Stimulated activated CD4-positive, alpha-beta T cell treated with anti-CD3 and anti-CD28 coated beads, Interleukin-2, amount 100 ng/mL, for 24 hours (primary cell): ENCODE measurements at places on chromosomes 12 and 14.

- DNase-seq, result no peak
Observed at GRCh38 chr14:59483363-59483762, 845 bp downstream of the L3HYPDH start.

GRCh38 chr14:36454599-36455240 is 65.3 kb downstream of the NKX2-1 start:
- DNase-seq, result no peak

GRCh38 chr12:5973461-5974115 is 28.5 kb upstream of the ANO2 start:
- DNase-seq, result no peak

DNA sequence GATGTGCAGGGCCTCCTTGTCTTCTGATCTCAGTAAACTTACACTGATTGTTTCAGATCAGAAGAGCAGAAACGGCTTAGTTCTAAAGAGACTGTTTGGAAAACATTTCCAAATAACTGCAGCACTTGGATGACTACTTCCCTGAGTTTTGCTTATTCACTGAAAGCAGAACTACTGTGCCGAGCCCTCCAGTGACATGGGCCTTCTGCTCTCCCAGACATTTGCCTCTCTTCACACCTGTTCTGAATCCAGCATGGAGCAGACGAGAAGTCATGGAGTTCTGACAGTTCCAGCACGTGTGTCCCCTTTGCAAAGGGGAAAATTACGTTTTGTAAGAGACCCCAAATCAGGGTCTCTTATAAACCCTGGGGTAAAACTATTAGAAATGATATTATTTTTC is 31.4 kb downstream of the ETNK1 start:
- no peak for DNase-seq

GRCh38 chr12:106101803-106102202 is 37.0 kb downstream of the NUAK1 start:
- no peak for DNase-seq

GRCh38 chr12:46269429-46270241 is 792 bp upstream of the SLC38A1 start:
- peak; percentile 78 for DNase-seq

DNA sequence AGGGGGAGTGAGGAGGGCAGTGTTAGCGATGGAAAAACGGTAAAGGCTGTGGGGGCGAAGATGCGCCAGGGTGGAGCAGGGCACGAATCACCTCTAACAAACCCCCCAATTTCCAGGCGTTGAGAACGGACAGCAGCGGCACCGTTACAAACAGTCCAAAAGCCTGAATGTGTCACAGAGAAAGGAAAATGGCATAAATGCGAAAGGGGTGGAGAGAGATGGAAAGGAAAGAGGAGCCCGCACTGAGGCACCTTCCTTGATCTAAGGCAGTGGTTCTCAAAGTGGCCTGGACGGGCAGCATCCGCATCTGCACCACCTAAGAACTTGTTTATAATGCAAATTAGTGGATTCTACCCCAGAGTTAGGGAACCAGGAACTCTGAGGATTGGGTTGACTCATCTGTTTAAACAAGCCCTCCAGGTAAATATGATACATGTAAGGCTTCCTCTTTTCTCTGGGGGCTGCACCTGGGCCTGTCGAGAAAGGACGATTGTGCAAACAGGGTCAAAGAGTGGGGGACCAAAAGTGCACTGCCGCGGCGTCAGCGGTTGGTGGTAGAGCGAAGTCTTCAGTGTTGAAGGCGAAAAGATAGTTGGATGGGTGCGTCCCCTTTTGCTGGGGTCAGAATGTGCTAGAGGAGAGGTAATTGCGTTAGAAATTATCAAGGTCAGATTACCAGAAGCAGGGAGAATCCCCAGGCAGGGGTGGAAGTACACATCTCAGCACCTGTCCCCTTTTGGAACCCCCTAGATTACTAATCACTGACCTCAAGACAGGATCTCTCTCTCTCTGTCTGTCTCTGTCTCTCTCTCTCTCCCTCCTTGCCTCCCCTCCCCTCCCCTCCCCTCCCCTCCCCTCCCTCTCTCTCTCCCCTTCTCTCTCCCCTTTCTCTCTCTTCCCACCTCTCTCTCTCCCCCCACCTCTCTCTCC is 1.3 kb upstream of the KCNH5 start:
- DNase-seq, result no peak

- no peak for DNase-seq
Observed at GRCh38 chr14:90522571-90523191, 125.9 kb downstream of the CALM1 start.

DNA sequence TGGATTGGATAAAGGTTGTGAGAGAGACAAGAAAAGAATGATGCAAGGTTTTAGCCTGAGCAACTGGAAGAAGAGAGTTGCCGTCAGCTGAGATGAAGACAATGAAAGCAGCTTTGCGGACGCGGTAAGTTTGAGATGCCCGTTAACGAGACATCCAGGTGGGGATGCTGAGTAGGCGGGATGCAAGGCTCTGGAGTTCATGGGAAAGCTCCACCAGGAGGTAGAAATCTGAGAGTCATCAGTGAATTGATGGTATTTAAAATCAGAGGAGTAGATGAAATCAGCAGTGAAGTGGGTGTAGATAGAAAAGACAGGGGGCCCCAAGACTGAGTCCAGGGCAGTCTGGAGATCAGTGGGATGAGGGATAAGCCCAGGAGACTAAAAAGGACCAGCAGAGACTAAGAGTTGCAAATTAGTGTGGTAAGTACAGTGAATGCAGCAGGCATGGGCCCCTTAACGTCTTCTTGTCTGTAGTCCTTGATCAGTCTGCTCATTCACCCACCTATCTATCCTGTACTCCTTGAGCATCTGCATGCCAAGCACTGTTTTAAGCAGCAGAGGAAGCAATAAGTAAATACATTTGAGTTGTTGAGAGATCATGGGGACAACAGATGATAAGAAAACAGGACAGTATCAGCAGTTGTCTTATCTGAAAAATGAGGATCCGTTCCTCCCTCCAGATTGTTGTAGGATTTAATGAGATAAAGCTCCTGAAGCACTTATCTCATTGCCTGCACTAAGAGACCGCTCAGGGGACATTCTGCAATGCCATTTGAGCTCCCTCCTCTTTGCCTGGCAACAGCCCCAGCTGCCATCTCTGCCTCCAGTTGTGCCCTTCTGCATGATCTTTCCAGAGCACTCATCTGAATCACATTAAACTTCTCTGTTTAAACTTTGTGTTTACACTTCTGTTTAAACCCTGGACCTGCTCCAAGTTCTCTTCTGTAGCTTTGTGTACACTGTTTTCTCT is 91.5 kb downstream of the APAF1 start:
- no peak for DNase-seq

DNA sequence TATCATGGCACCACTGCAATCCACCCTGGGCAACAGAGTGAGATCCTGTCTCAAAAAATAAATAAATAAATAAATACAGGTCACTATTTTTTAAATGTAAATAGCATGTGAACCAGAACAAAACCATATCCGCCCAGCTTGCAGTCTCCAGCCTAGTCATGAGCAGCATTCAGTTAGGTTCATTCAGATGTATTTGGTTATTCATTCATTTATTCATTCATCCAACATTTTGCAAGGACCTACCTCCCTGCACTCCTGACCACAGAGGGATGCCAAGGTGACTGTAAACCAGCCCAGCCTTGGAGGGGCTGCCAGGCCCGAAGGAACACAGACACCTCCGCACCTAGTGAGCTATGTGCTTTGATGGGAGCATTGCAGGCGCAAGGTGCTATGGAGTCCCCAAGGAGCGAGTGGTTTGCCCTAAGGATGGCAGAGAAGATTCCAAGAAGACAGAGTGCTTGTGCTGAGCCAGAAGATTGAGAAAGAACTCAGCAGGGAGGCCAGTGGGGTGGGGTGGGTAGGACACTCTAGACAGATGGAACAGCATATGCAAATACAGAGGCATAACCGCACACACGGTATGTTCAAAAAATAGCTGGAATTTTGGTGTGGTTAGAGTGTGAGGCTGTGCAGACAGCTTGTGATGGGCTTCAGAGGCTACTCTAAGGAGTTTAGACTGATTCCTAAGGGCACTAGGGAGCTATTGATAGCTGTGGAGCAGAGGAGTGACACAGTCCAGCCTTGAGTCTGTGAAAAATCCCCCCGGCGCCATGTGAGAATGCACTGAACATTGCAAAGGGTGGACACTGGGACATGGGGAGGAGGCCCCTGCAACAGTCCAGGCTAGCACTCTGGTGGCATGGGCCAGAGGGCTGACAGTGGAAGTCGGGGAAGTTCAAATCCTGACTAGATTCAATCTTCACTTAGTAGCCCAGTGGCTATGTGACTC is 11.7 kb downstream of the DTX1 start:
- DNase-seq, result no peak

DNA sequence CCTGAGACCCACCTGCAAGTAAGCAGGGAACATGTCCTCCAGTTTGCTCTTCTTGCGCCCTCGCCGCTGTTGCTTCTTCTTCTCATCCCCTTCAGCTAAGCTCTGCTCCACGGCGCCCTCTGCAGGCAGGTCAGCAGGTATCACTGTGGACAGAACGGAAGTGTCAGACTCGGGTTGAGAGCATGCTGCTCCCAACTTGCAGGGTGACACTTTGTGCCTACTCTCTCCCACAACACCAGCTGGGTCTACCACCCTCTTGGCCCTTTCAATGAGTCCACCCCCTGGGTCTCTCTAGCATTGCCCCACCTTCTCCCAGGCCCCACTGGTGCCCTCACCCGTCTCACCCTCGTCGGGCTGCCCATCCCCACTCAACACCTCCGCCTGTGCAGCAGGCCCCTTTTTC is 16.7 kb downstream of the KMT2D start:
- DNase-seq, result peak; percentile 85

DNA sequence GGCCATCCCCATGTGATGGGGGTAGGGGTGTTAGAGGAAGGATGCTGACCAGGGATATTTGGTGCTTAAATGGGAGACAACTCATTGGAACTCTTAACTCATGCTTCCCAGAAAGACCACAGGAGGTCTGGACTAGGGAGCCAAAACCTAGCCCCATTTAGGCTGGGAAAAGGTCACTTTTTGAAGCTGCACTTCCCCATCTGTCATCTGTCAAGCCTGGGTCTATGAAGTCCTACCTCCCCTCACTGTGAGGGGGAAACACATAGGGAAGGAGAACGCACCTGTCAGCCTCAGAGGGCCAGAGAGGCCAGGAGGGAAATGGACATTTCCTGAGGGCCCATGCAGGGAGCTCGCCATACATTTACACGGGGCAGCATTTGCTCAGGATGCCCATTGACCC is 321.0 kb downstream of the BCL11B start:
- DNase-seq, result no peak

- DNase-seq, result no peak
Observed at GRCh38 chr12:120540445-120540844, 6.3 kb downstream of the RNF10 start.

- DNase-seq, result no peak
Observed at GRCh38 chr12:75840994-75841355, 190.6 kb downstream of the PHLDA1 start.

DNA sequence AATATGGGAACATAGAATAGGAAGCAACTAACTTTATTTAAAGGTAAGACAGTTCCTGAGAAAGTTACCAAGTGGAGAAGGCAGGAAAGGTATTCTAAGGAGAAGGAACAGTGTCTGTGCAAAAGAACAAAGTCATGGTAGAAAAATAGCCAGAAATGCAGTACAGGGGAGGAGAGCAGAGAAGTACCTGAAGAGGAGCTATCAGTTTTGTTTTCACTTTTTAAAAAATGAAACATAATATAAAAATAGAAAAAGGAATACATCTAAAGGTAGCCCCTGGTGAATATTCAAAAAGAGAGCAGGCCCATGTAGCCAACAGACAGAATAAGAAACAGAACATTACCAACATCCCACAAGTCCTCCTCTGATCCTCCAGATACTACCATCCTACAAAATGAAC is 408.7 kb downstream of the ADAMTS20 start:
- DNase-seq, result no peak

DNA sequence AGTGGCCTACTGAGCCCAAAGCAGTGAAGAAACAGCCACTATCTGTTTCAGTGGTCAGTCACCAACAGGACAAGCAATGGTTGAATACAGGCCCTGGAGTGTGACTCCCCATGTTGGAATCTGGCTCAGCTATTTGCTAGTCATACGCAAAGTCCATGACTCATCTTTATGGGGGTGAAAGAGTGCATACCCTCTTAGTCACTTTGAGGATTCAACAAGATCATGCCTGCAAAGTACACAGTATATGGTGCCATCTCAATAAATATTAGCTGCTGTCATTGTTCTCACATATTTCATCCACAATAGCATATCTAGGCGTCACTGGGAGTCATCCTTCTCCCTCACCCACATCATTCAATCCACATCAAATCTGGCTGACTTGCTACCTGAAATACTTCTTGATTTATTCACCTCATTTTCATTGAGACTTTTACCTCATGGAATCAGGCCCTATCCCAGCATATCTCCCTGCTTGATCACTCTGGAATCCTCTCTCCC is 26.4 kb upstream of the STAB2 start:
- DNase-seq, result no peak

DNA sequence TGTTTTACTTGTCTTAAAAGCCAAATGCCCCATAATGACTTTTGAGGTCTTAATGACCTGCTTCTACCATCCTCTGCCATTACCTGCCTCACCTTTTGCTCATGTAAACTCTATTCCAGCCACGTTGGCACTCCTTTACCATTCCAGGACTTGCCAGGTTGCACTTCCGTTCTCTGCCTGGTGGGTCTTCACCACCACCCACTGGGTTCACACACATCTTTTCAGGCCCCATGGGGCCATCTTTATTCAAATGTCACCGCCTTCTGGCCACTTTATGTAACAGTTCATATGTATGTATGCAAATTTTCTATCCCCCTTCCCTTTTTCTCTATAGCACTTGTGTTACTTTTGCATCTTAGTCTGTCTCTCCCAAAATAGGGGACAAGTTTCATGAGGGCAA is 57.7 kb downstream of the ATP2A2 start:
- DNase-seq, result no peak

DNA sequence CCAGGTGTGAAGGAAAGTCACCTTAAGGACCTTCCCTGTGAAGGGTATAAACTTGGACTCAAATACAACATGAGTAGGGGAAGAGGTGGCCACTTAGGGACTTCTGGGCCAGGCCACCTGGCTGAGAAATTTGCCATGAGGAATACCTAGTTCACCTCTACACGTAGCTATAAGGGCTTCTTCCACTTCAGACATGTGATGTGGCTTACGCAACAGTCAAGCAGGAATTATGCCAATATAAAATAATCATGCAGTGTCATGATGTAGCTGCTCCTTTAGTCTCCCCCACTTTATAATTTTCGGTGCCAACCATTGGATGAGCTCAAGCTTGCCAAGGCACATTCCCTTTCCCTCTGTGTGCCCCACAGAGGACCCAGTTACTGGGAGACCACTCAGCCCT is 166.6 kb upstream of the BCL2L14 start:
- no peak for DNase-seq

- no peak for DNase-seq
Observed at GRCh38 chr12:124696693-124697476, 129.5 kb upstream of the NCOR2 start.

DNA sequence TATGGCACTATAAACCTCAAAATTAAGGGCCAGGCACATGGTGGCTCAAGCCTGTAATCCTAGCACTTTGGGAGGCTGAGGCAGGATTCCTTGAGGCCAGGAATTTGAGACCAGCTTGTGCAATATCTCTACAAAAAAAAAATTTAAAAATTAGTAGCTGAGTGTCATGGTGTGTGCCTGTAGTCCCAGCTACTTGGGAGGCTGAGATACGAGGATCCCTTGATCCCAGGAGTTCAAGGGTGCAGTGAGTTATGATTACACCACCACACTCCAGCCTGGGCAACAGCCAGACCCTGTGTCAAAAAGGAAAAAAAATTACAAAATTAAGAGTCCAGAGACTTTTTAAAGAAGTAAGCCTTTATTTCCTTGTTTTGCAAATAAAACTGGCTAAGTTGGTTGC is 1.8 kb upstream of the GCN1 start:
- no peak for DNase-seq

- DNase-seq, result no peak
Observed at GRCh38 chr12:108711489-108712164, 19.7 kb downstream of the CORO1C start.
